WTC11 (cell line): ENCODE measurements at places on chromosomes 1 and 21.

- no peak for DNase-seq
These were observed 2.3 kb upstream of the GADD45A start for GRCh38 chr1:67682659-67683197.

DNA sequence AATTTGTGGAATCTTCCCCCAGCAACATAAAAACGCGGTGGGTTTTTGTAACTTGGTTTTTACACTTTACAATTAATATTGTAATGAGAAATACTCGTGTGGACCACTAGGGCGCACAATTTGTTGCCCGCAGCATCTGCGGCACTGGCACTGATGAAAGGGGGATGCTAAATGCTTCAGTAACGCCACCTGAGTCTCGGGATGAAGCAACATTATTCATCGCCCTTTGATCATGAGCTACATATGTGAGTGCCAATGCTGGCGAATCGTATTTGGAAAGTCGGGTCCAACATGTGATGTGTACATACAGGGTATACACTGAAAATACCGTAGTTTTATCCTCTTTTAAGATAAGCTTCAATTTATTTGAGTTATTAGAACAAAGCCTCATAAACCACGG lies 34.2 kb upstream of the COX20 start:
- peak; percentile 43 for DNase-seq

- DNase-seq: no peak
These were observed 34.8 kb downstream of the SLC35D1 start for GRCh38 chr1:67019121-67019520.

DNA sequence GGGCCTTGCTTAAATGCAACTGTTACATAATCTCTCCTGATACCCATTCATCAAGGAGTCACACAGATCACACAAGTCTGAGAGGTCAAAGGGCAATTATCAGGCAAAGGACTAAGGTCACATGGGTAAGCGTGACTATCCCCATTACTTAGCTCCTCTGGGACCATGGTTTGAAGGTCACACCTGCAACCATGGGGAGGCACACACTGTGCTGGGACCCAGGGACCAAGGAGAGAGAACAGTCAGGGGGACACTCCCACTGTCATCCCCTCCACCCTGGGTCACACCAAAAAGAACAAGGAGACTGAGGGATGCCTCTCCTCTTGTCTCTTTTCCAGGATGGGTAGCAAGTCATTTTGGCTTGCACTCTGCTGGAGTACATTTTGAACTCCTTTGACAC lies 30.9 kb upstream of the CTBS start:
- DNase-seq: no peak

DNA sequence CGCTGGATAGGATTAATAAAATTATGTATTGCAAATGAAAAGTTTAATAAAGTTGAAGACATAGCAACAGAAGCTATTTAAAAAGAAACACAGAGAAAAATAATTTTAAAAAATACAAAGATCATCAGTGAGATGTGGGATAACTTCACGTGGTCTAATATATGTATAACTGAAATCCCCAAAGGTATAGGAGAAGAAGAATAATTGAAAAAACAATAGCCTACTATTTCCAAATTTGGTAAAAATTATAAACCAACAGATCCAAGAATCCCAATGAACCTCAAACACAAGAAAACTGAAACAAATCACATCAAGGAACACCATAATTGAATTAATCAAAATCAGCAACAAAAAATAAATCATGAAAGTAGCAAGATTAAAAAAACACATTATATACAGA lies 44.9 kb downstream of the GREM2 start:
- no peak for DNase-seq

- DNase-seq: no peak
These were observed 70.5 kb downstream of the LRRC8C start for GRCh38 chr1:89703469-89703868.

- peak; percentile 19 for DNase-seq
These were observed at the start of gene TMOD4 for GRCh38 chr1:151175863-151176262. Gene TMOD4 (minus strand): TSS chr1:151175981. CDS start chr1:151174875, 1,106 bp downstream.

GRCh38 chr1:27487966-27488884 lies 1.7 kb downstream of the WASF2 start:
- peak; percentile 6 for DNase-seq

- no peak for DNase-seq
These were observed 54.8 kb downstream of the CHD5 start for GRCh38 chr1:6125366-6125765.

DNA sequence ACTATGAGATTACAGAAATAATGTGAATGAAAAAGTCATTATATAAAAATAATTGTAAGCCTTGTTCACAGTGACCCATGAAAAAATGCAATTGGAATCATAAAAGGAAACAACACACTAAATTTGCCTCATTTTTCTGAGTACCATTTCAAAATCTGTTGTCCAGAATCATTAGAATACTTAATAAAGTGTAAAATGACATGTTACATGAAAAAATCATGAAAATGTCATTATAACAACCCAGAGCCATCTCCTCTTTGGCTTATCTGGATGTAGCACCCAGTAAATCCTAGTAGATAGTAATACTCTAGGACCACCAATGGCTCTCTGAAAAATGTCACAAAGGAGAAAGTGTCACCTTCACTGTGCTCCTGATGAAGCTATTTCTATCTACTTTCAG lies 76.5 kb downstream of the DDAH1 start:
- no peak for DNase-seq

- peak; percentile 99 for DNase-seq
These were observed at the start of gene TPRG1L for GRCh38 chr1:3624200-3625136. Gene TPRG1L (plus strand): TSS chr1:3625015. CDS start chr1:3625073, 58 bp downstream.

DNA sequence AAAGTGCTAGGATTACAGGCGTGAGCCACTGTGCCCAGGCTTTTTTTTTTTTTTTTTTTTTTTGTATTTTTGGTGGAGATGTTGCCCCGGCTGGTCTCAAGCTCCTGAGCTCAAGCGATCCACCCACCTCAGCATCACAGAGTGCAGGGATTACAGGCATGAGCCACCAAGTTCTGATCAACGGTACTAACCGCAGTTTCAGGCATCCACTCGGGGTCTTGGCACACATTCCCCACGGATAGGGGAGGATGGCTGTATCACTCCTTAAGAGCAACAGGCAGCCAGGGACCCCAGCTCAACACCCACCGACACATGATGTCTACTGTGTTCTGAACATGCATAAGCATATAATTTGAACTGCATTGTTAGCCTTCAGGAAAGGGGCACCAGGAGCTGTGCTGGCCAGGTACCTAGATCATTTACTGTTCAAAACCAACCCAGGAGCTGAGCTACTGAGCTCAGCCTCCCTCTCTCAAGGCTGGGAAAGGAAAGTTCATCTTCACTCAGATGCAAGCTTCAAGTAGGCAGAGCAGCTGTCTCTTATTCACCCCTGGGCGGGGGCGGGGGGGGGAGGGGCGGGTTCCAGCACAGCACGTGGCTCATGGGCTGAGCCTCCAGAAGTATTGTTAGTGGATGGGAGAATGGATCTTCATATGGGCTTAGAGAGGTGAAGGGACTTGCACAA lies 24.7 kb downstream of the CAPZB start:
- DNase-seq: no peak

- DNase-seq: peak; percentile 72
These were observed 5.1 kb upstream of the SSR2 start for GRCh38 chr1:156025876-156026275.

DNA sequence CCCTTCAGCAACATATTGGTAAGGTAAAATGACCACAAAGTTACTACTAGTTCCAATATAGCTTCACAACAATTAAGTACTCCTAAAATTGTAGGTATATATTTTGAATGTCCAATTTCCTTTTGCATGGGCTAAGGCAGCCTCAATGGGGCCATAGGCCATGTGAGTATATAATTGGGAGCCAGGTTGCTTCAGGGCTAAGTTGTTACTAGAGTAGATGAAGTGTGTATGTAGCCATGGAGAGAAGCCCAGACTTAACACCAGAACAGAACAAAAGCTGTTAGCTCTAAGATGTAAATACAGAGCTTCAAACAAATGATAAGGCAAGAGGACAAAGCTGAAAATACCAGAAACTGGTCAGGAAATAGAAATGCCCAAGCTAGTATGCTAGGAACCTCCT lies 16.2 kb downstream of the ITGB3BP start:
- DNase-seq: no peak

GRCh38 chr1:238664139-238664538 lies 722.2 kb upstream of the CHRM3 start:
- DNase-seq: no peak

GRCh38 chr1:27604579-27605299 lies 795 bp upstream of the AHDC1 start:
- no peak for DNase-seq

GRCh38 chr21:17578876-17579275 lies 33.8 kb downstream of the BTG3 start:
- no peak for DNase-seq

DNA sequence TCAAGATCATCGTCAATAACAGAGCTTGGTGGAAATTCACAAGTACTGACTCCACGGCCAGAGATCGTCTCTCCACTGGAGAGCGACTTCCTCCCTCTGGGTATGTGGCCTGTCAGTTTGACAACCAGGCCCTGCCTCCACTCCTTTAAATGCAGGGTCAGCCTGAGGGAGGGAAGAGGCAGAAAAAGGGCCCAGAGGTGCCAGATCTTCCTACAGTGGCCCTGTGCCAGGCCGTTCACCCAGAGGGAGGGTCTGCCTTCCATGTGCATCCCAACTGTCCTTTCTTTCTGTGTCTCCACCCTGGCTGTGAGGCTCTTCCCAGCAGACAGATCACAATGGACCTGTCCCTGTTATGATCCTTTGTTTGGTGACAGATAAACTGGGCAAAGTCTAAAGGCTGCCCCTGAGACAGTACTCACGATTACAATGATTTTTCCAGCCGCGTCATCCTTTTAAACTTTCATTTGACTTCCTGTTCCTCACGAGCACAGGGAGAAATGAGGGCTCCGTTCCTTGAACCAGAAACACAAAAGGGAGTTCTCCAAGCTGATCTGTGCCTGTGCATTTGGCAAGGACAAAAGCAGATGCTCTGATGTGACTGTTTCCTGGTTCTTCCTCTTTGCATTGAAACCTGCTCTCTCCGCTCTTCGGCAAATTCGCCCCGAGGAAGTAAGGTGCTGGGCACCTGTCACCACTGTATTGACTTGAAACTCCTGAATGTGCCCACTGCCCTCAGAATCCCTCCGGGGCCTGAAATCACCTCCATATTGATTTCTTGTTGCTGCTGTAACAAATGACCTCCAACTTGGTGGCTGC lies 126.7 kb downstream of the PGBD5 start:
- no peak for DNase-seq

DNA sequence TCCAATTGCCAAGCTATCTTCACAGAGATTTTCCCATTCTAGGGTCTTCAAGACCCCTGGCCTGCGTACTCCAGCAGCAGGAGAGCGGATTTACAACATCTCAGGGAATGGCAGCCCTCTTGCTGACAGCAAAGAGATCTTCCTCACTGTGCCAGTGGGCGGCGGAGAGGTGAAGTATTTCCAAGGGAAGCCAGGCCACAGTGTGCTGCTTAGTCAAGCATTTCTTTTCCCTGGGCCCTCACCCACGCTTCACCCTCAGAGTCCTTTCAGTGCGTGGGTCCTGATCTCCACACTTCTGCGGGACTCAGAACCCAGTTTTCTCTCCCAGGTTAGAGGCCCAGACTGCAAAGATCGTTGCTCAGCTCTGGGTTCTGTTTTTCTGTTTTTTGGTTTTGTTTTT lies 13.1 kb downstream of the CDCA8 start:
- DNase-seq: no peak

GRCh38 chr1:160271025-160271424 lies 8.7 kb upstream of the DCAF8 start:
- DNase-seq: no peak

- no peak for DNase-seq
These were observed 25.6 kb downstream of the TMEM53 start for GRCh38 chr1:44648529-44649250.

DNA sequence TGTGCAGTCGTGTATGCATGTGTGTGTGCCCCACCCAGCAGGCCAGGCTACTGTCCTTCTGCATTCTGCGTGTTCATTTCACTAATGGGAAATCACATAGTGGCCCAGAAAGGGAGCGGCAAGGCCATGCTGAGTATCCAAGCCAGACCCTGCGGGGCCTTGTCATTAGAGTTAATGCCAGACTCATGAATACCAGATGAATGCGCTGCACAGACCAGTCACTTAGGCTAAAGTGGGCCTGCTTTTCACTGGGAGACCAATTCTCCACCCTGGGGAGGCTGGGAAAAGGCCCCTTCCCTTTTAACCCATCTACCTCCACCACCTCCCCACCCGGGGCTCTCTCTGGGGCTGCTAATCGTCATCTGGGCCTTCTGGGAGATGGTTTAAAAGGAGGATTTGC lies 17.0 kb upstream of the GRIK3 start:
- no peak for DNase-seq

GRCh38 chr1:88321706-88322105 lies 362.4 kb upstream of the PKN2 start:
- no peak for DNase-seq

DNA sequence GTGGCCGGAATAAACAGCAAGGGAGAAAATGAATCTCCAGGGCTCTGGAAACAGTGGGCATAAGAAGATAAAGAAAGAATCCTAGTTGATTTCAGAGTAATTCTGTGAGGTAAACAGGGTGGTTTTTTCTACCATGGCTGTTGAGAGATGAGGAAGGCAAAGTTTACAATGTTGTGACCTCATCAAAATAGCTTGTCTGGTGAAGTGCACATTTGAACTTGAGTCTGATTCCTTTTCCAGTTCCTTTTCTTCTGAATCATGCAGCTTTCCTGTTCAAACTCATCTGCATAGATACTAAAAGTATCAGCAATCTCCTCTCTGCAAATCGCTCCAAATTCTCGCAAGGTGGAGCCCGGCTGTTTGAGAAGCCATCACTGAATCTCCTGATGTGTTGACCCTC lies 161.7 kb downstream of the PLPP3 start:
- DNase-seq: no peak

- DNase-seq: no peak
These were observed 71.1 kb upstream of the DPT start for GRCh38 chr1:168799927-168800605.

DNA sequence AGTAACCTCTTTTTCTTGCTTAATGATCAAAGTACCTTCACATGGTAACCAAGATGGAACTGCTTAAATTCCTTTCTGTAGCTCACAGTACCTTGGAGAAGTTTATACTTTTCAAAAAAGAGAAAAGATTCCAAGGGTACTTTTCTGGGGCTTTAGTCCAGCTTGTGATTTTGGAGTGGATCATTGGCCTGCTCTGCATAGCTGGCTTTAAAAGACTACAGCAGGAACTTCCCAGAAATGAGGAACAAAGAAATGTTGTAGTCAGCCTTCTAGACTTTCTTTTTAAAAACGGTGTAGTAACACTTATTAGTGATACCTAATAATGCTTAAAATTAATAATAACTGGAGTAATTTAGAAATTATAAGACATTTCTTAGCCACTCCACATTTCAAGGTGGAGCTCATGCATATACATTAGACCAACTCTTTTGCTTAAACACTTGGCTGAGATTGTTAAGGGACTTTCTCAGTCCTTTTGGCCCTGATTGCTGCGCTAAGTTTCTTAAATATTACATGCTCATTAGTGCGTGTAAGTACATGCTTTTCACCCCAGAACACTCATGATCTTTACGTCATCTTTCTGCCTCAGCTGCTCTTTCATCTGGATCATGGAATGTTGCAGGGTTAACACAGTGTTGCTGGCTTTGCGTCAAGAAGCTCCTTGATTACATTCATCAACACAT lies 57.3 kb downstream of the SDCCAG8 start:
- DNase-seq: no peak

- DNase-seq: no peak
These were observed 27.7 kb upstream of the SLC5A9 start for GRCh38 chr1:48194801-48195200.
